ENCODE measurements at places on chromosomes 13 and 19.

- DNase-seq: peak; percentile 20
Measured at GRCh38 chr13:91347996-91348905, 764 bp downstream of the MIR17HG start.

DNA sequence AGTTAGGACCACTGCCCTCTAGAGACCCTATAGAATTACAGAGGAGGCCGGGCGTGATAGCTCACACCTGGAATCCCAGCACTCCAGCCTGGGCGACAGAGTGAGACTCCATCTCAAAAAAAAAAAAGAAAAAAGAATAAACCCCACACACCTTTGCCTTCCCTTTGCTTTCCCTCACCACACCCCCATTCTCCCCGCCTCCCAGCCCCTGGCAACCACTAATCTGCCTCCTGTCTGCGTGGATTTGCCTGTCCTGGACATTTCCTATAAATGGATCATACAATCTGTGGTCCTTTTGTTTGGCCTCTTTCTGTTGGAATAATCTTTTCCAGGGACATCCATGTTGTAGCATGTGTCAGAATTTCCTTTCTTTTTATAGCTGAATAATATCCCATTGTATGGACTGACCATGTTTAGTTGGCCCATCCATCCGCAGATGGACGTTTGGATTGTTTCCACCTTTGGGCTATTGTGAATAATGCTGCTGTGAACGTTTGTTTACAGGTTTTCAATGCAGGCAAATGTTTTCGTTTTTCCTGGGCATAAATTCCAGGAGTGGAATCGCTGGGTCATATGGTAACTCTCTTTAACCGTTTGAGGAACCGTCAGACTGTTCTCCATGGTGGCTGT is 15.3 kb downstream of the NACC1 start:
- no peak for DNase-seq

DNA sequence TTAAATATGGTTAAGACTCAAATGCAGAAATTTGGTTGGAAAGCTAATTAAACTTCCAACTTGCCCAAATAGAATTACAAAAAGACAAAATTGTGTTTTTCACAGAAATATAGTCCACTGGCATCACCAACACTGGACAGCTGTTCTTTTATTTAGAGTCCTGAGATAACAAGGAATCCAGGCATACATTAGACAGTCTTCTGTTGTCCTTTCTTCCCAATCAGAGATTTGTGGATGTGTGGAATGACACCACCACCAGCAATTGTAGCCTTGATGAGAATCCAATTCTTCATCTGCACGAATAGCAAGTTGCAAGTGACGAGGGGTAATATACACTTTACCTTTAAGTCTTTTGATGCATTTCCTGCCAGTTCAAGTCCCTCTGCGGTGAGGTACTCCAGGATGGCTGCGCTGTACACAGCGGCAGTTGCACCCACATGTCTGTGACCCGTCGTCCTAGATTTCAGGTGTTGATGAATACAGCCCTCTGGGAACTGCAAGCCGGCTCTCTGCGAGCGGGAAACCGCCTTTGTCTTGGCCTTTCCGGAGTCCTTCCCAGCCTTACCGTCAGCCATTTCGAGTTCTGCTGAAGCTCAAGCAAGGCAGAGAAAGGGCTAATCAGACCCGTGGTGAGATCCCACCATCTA is 14.7 kb downstream of the UBAC2 start:
- no peak for DNase-seq

DNA sequence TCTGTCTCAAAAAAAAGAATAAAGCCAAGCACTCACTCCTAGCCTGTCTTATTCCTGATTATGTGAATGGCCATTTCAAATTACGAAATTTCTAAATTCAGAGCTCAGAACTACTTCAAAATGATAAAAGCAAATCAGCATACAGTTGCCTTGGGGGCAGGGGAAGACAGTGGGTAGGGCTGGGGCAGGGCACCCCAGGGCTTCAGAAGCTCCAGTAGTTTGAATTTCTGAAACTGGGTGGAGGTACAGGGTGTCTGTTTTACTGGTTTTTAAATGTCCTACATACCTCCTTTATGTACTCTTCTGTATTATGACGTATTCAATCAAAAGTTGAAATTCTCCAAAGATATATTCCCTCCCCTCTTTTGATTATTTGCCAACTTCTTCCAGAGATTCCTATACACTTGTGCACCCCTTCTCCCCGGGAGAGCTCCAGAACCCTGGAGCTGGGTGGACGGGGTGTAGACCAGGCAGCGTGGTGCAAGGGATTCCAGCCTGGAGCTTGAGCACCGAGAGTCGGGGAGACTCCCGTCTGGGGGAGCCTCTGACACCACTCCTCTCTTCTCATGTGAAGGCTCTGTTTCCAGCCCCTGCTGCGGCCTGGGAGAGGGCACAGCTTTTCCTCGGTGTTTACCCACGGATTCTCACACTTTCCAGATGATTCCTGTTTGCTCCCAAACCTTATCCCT is 84.7 kb upstream of the GPR183 start:
- no peak for DNase-seq

DNA sequence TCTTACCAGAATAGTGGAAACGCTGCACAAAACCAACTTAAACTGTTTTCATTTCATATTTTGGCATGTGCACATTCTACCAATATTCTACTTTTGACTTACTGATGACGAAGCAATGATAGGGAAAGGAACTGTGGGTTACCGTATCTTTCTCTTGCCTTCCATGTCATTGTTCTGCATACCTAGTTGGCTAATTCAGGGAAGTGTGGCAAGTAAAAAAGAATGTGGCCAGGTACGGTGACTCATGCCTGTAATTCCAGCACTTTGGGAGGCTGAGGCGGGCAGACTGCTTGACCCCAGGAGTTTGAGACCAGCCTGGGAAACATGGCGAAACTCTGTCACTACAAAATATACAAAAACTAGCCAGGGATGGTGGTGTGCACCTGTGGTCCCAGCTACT is 108.2 kb downstream of the SIPA1L3 start:
- DNase-seq: no peak

- no peak for DNase-seq
Measured at GRCh38 chr19:39996218-39996810, 546 bp upstream of the ZNF546 start.

DNA sequence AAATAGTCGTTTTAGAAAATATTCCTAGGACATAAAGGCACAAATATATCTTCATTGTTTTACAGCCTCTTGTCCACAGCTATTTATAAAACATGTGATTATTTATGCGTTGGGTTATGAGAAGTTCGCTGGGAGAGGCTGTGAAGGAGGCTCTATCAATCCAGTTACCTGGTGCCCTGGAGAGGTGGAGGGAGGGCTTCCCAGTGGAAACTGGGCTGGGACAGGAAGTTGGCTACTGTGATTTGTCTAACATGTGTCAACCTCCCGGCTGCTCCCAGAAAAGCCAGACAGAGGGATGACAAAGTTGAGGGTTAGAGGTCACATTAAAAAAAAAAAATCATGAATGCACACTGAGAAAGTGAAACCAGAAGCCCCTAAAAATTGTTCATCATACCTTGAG is 346.5 kb downstream of the ZNF536 start:
- no peak for DNase-seq

All from NCI-H1092 (cell line).